Spleen (tissue), 13 donors: ENCODE measurements at places on chromosomes 2 and 18. TPM values are rescaled to one million over a fixed set of nuclear protein-coding genes. Genes with fewer than 3 reads are reported as not detected.

- no peaks in the 10 kb centered on the region for H3K4me1 ChIP-seq
- peaks cover 18% of the 10 kb centered on the region for H3K36me3 ChIP-seq
- H3K27ac ChIP-seq = no peak overlapping the region
- no peak for DNase-seq
- H3K4me3 ChIP-seq = no peak overlapping the region
Observed at GRCh38 chr18:49096021-49096420, 145.3 kb upstream of the SMAD7 start.

- no peak overlapping the region for H3K27ac ChIP-seq
- no peaks in the 10 kb centered on the region for H3K27me3 ChIP-seq
- H3K36me3 ChIP-seq = no peaks in the 10 kb centered on the region
- no peak overlapping the region for H3K4me3 ChIP-seq
Observed at GRCh38 chr2:80642465-80642864, 337.9 kb upstream of the LRRTM1 start.

Gene UGT1A1
- polyA plus RNA-seq = not detected

Gene BCL11A
- 44.8 TPM for polyA plus RNA-seq
